Eye (tissue), 1 donor: ENCODE measurements at places on chromosomes 2 and 18.

DNA sequence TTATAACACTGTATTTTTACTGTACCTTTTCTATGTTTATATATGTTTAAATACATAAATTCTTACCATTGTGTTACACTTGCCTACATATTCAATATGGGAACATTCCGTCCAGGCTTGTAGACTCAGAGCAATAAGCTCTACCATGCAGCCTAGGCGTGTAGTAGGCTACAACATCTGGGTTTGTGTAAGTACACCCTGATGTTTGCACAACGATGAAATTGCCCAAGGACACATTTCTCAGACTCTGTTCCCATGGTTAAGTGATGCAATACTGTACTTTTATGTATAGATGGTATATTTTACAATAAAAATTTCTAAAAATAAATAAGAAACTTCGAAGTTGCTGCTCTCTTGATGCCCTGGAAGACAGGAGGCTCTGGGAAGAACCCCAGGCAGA, 38.4 kb downstream of the YPEL5 start:
- DNase-seq: no peak

DNA sequence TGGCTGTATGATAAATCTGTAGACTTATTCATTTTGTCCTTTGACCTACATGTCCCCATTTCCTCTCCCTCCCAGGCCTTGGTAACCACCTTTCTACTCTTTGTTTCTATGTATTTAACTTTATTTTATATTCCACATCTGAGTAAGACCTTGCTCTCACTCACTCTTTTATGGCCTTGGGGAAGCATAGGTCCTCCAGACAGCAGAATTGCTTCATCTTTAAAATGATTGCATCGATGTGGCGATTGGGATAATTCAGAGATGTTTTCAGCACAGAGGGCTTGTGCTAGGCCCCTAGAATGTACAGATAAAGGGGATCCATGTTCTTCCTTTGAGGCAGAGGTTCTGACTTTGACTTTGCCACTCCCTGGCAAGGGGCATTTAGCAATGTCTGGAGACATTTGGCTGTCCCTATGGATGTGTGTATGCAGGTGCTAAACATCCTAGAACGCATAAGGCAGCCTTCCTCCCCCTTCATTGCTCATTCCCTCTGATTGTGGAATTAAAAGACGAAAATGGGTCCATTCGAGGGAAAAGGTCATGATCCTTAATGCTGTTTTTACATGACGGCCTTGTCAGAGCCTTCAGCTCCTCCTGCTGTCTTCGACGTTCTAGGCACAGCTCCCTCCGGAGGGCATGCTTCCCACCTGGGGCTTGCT, 1.2 kb upstream of the GPR39 start:
- DNase-seq: no peak

- DNase-seq: no peak
Measured at GRCh38 chr2:43090317-43090716, 136.1 kb downstream of the ZFP36L2 start.

DNA sequence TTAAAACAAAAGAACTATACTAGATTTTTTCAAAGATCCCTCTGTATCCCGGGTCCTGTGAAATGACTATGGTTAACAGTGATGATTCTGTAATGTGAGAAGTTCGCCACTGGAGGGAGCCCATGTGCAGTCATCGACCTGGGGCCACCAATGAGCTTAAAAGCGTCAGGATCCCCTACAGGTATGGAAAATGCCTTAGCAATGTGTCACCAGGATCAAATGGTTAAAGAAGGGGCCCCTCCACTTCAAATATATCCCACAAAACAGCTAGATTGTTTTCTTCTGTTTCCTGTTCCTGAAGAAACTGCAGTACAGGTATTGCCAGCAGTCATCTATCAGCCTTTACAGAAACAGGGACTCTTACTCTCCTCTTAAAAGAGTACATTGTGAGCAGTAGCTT, 15.3 kb downstream of the CHRNA1 start:
- peak; percentile 88 for DNase-seq

DNA sequence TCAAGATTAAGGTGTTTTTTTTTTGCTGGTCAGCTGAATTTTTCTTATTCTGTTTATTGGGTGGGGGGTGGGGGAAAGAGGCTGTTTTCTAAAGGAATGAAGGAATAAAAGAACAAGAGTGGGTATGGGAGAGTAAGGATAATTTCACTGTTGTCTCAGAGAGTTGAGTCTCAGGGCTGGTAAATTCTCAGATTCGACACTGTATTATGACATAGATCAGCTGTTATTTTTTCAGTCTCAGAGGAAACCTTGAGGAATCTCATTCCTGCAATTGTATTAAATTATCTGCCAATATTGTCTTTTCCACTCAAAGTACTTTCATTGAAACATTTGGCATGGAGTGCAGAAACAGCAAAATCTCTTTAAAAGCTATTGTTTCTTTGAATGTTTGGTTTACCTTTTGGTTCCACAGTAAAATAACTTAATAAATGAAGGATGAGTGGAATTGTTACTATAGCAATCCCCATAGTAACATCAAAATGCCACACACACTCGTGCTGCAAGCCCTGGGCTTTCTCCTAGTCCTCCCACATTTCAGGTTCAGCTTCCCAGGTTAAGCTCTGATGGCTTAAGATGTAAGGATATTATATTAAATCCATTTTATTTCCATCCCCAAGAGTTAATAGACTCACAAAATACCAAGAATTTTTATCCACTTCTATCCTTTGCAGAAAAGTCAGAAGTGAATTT, 478.7 kb upstream of the TCF4 start:
- DNase-seq: peak; percentile 30

DNA sequence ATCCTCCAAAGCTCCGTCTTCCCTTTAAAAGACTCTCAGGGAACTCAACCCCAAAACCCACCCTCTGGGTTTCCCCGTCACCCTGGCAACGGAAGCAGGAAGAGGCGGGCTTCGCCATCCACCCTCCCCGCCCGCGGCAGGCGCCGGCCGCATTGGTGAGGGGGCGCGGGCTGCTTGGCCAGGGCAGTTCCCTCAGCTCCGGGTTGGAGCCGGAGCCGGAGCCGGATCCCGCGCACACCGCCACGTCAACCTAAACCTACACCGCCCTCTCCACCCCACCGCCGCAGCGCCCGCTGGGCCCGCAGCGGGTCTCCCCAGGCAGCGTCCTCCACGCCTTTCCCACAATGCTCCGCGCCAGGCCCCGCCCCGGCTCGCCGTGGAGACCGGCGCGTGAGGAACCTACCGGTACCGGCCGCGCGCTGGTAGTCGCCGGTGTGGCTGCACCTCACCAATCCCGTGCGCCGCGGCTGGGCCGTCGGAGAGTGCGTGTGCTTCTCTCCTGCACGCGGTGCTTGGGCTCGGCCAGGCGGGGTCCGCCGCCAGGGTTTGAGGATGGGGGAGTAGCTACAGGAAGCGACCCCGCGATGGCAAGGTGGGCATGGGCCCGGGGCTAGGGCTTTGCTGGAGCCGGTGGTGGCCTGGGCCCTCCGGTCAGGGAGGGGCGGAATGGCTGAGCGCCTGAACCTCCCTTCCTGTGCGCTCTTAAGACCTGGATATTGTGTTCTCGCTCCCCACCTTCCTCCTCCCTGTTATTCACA, at the start of gene DNAJC10:
DNAJC10 (plus strand) TSS at position 366 of the 758 bp plus-strand sequence. CDS start 1,830 bp downstream, outside the sequence.
- DNase-seq: peak; percentile 94

DNA sequence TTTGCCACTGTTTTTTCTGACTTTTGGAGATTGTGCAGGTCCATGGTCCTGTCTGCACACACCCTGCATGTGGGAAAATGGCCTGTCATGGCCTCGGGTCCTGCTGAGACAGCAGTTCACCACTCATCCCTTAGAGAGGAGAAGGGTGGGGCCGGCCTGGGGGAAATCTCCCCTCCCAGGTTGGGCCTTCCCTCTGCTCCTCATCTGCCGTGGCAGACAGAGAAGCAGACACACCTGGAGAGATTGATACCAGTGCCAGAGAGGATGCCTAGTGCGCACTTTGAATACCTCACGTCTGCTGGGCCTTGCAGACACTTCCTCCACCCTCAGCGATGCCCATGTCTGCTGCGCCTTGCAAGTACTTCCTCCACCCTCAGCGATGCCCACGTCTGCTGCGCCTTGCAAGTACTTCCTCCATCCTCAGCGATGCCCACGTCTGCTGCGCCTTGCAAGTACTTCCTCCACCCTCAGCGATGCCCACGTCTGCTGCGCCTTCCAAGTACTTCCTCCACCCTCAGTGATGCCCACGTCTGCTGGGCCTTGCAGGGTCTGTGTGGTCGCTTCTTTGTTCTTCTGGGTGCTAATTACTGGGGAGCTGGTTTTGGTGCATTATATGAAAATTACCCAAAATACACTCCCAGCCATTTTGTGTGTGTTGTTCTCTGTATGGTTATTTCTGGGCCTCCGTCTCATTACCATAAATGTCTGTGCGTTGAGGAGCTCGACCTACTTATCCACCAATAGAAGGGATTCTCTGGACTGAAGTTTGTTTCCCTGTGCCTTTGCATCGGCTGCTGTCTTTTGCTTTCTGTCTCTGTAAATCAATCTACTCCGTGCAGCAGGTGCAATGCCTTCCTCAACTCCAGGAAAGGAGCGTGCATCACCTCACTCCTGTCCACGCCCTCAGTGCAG, 186.9 kb upstream of the PXDN start:
- DNase-seq: peak; percentile 24

GRCh38 chr2:236628256-236628901, 58.8 kb downstream of the ACKR3 start:
- no peak for DNase-seq

- DNase-seq: no peak
Measured at GRCh38 chr2:47345590-47345924, 57.4 kb upstream of the MSH2 start.

- DNase-seq: no peak
Measured at GRCh38 chr18:49021433-49022129, 70.8 kb upstream of the SMAD7 start.

DNA sequence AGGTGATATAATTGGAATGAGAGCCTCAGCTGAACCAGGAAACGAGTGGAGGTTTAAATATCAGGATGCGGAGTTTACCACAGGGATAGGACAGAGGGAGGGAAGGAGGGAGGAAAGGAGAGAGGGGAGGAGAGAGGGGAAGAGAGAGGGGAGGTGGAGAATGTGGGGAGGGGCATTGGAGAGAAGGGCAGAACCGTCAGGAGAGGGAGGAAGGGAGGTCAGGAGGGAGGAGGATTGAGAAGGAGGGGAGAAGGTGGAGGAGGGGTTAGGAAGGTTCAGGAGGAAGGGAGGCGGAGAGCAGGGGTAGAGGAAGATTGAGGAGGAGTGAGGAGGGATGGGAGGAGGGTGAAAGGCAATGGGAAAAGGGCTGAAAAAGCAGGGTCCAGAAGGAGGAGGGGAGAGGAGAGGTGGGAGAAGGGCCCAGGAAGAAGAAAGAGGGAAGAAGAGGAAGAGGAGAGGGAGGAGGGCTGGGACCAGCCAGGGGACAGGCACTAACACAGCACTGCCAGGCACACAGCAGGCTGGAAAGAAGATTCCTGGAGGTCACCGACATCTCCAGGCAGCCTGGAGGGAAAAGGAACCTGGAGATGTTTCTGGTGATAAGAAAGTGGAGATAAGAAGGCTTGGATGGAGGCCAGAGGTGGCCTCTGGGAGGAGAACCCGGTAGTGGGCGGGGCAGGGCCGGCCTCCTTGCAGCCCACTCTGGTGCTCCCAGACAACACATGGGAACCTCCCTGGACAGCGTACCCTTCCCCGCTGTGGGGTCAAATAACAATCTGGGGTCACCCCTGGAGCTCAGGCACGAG, 176.7 kb upstream of the SMAD2 start:
- DNase-seq: peak; percentile 22

GRCh38 chr18:22800551-22800951, 132.6 kb upstream of the RBBP8 start:
- DNase-seq: peak; percentile 7

- DNase-seq: no peak
Measured at GRCh38 chr18:27887287-27887686, 289.6 kb downstream of the CDH2 start.

- no peak for DNase-seq
Measured at GRCh38 chr18:78082816-78083215, 833.2 kb downstream of the GALR1 start.

- DNase-seq: peak; percentile 91
Measured at GRCh38 chr2:113248997-113249770, 29.5 kb downstream of the PAX8 start.

- peak; percentile 24 for DNase-seq
Measured at GRCh38 chr2:141380008-141380979, 750.5 kb downstream of the LRP1B start.

DNA sequence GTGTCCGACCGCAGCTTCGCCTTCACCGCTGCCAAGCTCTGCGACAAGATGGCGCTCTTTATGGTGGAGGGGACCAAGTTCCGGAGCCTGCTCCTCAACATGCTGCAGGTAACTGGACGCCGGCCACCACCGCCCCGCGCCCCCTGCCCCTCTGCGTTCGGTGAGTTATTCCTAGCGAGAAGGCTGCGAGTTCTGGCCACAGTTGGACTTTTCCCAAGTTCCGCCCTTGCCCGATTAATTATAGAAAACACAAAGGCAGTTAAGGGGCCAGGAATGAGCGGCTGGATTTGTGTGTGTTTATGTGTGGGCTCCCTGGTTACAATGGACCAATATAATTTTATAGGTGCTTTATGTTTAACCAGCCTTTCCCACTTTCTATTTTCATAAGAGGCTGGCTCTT, 189.2 kb downstream of the SMAD7 start:
- no peak for DNase-seq

- DNase-seq: no peak
Measured at GRCh38 chr2:46569061-46569560, 89.7 kb downstream of the TMEM247 start.

DNA sequence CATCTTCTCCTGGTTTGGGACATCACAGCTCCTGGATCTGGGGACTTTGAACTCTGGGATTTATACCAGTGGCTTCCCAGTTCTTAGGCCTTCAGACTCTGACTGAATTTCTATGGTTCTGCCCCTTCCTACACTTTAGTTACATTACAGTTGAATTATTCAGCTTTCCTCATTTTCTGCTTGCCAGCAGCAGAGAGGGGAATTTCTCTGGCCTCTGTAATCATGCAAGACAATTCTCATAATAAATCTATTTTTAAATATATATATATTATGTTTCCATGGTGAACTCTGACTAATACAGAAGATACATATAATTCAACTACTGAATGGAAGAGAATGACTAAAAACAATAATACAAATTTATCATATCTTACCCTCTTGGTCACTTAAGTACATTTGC, 1478.6 kb upstream of the ACVR2A start:
- no peak for DNase-seq

GRCh38 chr2:67057901-67058703, 339.0 kb upstream of the ETAA1 start:
- DNase-seq: no peak

GRCh38 chr2:12759248-12759647, 42.5 kb downstream of the TRIB2 start:
- no peak for DNase-seq

GRCh38 chr18:41226186-41226585, 728.8 kb upstream of the PIK3C3 start:
- no peak for DNase-seq

- DNase-seq: no peak
Measured at GRCh38 chr2:180495606-180496005, 484.8 kb upstream of the UBE2E3 start.

DNA sequence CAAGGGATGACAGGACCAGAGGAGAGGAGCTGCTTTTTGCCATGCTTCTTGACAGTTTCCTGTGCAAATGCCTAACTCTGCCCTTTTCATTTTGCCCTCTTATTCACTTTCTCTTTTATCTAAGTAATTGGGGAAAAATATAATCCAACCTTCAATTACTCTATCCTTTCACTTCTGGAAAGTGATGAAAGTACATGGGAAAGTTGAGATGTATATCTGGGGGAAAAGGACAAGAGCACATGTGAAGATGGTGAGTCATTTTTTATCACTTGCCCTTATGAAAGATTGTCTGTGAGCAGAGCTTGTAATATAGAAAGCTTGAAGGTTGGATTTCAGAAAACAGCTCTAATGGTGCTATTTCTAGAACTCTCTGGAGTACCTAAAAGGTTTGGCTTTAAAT, 1070.7 kb downstream of the CNTNAP5 start:
- no peak for DNase-seq

GRCh38 chr2:23208339-23208738, 176.6 kb upstream of the KLHL29 start:
- no peak for DNase-seq
